ENCODE measurements at places on chromosomes 6 and 20.

DNA sequence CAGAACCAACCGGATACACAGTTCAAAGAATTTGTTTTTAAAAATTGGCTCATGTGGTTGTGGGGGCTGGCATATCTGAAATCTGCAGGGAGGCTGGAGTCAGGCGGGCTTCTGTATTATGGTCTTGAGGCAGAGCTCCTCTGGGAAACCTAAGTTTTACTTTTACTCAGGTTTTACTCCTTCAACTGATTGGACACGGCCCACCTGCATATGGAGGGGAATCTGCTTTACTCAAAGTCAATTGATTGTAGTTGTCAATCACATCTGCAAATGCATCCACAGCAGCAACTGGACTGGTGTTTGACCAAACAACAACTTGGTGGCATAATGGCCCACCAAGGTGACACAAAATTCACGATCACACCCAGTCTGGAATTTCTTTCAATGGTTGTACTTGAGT, 103.4 kb downstream of the ERMARD start:
- no peak for DNase-seq

- DNase-seq: no peak
Measured at GRCh38 chr6:41687501-41688175, 47.8 kb downstream of the TFEB start.

DNA sequence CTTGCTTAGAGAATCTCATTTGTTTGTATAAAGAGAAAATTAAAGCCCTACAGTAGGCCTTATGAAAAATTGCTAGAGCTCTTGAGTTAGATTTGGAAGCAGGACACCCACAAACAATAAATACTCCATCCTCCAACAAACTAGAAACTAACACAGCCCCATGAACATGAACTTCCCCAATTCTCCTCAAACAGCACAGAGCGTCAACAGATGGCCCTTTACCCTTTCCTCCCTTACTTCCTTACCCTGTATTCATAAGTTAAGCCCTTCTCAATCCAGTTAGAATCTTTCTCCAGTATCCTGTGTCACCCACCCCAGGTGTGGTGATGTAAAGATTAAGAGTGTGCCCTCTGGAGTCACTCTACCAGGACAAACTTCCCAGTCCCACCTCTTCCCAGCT, 113.7 kb downstream of the UNC5CL start:
- DNase-seq: no peak

DNA sequence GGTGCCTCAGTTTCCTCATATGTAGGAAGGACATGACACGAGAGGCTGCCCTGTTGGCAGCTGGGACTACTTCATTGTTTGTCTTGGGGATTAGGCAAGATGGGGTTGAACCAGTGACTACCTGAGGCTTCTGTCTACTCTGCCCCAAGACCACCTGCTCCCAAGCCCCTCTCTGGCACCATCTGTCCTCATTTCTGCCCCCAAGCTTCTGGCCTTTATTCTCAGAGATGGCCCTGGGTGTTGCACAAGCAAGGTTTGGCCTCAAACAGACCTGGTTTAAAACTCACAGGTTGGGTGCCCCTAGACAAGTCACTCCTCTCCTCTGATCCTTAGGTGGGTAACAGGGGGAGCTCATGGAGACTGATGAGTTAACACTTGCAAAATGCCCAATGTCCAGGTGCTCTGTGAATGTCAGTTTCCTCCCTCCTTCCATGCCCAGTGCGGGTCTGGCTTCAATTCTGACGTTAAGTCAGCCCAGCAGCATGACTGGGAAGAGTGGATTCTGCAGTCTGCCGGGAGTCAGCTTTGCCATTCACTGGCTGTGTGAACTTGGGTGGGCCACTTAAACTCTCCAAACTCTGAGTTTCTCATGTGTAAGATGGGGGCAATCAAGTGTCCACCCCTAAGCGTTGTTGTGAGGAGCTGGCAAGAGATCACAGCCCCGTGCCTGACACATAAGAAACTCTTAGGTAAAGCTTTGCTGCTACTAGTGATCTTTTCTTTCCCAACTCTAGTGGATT, 84.5 kb upstream of the TOX2 start:
- no peak for DNase-seq

GRCh38 chr6:3382326-3383279, 74.2 kb downstream of the SLC22A23 start:
- no peak for DNase-seq
